ENCODE measurements at places on chromosomes 5 and 9.

DNA sequence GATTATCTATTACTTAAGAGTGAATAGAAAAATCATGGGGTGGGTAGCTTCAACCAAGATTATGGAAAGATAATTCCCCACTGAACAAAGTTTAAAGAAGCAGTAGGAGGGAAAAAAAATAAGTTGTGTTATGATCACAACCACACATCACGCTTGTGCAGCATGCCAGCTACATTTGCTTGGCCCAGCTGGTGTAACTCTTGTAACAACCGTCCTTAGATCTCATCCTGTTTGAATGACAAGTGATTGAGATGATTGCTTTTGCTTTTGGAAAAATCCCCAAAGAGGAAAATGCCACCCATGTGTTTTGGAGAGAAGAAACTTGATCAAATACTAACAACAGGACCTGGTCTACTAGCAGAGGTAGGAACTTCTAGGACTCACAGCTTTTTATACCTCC lies 107.6 kb upstream of the KIF2A start:
- DNase-seq = no peak

GRCh38 chr5:181111010-181111409 lies 20.0 kb downstream of the OR2V1 start:
- no peak for DNase-seq

- no peak for DNase-seq
Measured at GRCh38 chr5:73818357-73818756, 192.4 kb downstream of the ARHGEF28 start.

DNA sequence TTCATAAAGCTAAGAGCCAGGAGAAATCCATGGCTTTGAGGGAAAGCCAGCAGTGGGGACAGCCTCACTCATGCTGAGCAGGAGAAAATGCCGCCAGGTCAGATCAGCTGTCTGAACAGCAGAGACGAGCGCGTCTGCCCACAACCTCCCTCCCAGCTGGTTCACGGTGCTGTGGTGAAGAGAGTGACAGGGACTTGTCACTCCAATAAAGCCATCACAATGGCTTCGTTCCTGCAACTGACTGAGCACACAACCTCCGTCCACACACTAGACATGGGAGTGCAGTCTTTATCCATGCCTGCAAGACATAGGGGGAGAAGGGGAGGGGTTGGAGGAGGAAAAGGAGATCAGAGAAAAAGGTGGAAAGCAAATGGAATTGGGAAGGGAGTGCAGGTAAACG lies 206.9 kb downstream of the GABBR2 start:
- DNase-seq = no peak

DNA sequence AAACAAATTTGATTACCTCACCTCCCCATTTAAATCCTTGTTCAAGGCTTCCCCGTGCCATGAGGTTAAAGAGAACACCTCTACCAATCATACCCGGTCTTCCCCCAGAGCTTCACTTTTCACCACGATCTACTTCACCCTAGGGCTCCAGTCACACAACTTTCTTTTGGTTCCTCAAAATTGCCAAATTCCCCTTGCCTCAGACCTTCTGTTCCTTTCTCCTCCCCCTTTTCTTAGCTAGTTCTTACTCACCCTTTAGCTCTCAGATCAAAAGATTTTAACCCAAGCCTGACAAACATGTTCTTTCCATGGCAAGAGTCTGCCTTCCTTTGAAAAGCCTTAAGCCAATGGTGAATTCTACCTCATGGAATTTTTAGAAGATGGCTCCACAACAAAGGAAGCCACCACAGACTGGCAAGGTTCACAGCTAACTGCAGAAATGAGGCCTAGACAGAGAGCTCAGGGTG lies 56.7 kb downstream of the MAPKAP1 start:
- no peak for DNase-seq

DNA sequence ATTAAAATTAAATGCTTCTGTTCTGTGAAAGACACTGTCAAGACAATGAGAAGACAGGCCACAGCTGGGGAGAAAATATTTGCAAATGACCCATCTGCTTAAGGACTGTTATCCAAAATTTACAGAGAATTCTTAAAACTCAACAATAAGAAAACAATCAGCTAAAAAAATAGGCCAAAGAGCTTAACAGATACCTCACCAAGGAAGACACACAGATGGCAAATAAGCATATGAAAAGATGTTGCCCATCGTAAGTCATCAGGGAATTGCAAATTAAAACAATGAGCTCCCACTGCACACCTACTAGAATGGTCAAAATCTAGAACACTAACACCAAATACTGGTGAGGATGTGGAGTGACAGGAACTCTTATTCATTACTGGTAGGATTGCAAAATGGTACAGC lies 10.3 kb downstream of the WNK2 start:
- DNase-seq = no peak

GRCh38 chr5:172719211-172719610 lies 51.8 kb downstream of the DUSP1 start:
- no peak for DNase-seq

DNA sequence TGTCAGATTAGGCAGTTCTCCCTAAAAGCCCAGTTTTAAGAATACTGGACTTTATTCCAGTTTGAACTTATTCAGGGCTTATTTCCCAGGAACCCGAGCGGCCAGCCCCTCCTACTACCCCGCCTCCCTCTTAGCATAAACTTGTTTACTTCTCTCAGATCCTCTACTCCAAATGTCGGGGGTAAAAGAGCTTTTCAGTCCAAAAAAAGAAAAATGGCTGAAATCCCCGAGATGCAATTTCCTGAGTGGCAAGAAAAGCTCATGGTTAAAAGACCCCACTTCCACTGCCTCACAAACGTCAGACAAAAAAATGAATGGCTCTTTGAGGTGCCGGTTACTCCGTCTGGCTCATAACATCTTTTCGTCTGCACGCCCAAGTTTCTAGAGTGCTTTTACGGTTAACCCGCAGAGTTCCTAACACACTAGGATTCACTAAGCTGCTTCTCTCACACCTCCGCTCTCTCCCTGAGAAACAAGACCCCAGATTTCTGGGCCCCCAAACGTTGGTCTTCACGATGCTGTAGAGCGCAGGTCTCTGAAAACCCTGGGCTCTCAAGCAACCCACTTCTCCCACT lies 402 bp downstream of the BRD8 start:
- no peak for DNase-seq

DNA sequence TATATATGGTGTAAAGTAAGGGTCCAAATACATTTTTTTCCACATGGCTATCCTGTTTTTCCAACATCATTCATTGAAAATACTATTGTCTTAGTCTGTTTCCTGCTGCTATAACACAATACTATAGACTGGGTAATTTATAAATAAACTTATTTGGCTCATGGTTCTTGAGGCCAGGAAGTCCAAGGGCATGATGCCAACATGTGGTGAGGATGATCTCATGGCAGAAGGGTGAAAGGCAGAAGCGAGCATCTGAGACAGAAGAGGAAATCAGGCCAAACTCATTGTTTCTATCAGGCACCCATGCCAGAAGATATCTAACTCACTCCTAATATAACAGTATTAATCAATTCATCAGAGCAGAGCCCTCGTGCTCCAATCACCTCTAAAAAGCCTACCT lies 42.6 kb downstream of the ANKRD55 start:
- DNase-seq = no peak

- DNase-seq = no peak
Measured at GRCh38 chr5:107669096-107670031, 1.4 kb downstream of the EFNA5 start.

All from stimulated activated CD4-positive, alpha-beta T cell treated with anti-CD3 and anti-CD28 coated beads, Interleukin-4, amount 100 ng/mL, for 4 hours (primary cell).